Stimulated activated CD4-positive, alpha-beta T cell treated with anti-CD3 and anti-CD28 coated beads, Interleukin-4, amount 100 ng/mL, for 4 hours (primary cell): ENCODE measurements at places on chromosomes 4 and X.

DNA sequence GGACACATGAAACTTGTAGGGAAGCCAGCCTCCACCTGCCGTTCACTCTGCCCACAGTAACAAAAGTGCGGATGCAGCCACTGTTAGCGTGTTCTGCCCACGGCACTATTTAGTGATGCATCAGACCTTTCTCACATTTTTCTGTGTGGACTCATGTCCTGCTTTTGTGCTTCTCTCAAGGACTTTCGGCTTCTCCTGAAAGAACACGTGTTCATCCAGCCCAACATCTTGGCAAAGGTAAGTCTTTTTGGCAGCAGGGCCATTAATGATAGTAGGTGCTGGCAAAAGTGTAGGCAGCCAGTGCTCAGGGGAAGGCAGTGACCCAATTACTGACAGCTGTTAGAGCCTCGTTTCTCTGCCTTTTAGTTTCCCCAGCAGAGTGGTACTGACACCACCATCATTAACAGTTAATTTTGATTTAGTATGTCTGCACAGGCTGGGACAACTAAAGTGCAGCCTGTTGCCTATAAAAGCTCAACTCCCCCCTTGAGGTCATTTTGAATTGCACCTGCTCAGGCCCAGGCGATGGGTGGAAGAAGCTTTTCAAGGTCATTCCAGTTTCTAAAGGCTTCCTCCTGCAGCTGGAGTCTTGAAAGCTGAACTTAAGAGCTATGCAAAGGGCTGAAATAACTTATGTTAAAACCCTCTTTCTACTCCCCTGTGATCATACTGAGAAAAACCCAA is 54.5 kb upstream of the HPSE start:
- DNase-seq = no peak

DNA sequence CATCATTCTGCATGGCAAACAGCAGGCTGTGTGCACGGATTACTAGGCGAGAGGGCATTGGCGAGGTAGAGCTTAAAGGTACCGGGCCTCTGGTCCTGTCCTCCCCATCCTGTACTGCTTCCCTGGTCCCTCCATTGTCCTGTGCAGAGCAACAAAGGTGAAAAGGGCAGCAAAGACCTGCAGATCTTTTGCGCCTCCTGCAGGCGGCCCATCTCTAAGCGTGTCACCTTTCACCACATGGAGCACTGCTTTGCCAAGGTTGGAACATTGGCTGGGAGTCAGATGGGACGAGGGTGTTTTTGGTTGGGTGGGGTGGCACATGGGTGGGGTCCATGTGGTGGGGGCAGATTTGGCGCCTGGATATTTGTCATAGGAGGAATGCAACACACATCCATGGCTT is 64.7 kb upstream of the UXT start:
- DNase-seq = no peak

DNA sequence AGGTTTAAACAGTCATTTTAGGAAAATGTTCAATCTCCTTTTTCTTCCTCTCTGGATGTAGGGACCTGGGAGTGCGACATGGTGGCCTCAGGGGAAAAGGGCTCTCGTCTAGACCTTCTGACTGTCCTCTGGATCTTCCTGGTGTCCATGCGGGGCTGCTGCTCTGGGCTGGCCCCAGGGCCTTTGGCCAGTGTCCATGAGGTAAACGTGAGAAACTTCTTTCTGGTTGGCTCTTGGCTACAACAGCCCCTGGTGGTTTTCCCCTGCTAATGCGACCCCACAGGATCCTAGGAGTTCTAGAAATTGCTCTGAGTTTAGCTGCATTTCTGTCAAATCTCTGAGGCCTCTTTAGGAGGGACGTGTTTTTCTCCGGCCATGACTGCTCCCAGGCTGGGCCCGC is 85.7 kb downstream of the MFAP3L start:
- DNase-seq = no peak

DNA sequence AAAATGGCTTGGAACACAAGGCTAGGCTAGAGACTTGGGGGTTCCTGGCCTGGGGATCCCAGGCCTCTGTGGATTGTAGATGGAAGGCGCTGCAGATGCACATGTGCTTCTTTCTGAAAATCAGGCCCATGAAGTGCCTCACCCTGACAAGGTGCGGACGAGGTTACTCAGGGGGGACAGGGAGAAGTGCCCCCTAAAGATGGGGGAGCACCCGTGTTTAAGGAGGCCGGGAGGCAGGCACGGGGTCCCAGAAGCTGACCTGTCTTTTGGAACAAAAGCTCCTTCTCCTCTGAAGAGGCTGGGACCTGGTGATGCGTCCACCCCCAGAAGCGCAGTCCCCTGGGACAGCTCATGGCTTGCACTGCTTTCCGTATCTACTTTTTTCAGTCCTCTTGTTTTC is 2.4 kb downstream of the PDZD4 start:
- DNase-seq = no peak

DNA sequence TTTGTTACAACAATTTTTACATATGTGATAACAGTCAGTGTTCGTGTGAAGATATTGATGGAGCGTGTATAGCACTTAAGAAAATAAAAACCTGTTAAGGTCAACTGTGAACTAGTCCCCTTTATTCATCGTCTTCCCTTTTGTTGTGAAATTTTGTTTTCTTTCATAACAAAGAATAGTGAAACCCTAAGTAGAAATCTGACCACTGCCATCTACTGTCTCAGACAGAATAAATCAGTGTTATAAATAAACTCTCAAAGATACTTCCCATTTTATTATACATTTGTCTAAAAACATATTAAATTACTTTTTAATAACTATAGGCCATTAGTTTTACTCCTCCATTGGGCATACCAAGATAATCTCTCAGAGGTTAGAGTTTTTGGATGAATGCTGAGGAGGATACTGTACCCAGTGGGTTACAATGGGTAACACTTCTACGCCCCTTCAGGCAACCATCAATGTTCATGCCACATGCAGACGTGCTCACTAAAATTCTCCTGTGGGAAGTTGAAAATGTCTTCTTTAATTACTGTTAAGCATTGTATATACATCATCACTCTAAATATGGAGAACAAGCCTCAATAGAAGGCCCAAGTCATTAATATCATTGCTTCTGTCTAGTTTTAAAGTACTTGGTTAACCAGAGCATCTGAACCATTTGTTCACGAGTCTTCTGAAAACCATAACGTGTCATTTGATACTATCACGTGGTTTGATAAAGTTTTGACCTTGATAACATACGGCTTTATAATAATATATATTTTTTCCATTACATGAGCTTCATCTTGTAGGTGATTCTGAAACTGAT is 171.2 kb downstream of the TMA16 start:
- no peak for DNase-seq

DNA sequence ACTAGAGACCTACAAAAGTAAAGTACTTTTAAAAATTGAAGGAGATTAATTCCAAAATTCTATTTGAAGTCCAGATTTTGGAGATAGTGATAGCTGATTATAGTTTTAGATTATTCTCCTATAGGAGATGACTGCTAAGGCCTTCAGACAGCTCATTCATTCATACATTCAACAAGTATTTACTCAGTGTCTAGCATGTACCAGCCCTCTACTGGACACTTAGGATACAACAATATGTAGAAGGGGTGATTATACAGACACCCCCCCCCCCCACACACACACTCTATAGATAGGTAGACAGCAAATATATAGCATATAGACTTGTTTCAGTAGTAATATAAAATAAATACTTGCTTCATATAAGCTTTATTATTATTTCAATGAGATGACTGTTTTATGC is 60.4 kb upstream of the TAF9B start:
- DNase-seq = no peak

DNA sequence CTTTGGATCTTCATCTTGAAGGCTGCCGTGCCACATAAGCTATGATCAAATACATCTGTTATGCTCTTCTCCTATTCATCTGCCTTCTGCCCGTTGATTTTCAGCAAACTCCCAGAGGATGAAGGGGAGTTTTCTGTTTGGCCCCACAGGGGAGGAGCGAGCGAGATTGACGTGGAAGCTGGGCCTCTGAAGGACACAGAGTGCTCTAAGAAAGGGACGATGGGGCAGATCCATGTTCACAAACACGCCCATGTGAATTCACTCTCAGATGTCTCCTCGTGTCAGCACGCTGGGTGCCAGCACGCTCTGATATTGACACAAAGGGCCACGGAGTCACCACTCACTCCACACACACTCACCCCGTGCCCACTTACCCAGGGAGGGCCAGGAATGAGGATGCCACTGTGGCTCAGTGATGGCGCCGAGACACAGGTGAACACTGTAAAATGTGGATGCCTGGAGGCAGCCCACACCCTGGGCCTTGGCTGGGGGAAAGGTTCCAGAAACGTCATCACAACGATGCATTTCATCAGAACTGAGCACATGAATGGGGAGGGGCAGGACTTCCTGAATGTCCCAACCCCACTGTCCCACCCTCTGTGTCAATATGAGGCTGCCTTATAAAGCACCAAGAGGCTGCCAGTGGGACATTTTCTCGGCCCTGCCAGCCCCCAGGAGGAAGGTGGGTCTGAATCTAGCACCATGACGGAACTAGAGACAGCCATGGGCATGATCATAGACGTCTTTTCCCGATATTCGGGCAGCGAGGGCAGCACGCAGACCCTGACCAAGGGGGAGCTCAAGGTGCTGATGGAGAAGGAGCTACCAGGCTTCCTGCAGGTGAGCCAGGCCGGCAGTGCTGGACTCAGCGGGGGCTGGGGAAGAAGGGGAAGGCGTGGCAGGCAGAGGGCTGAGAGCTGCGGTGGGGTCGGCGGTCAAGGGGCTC is at the start of gene S100P:
Gene S100P (plus strand): TSS at position 648 of the 946 bp plus-strand sequence. CDS start 55 bp downstream, at position 703.
- no peak for DNase-seq

GRCh38 chr4:165714650-165715049 is 158.4 kb upstream of the TLL1 start:
- no peak for DNase-seq

DNA sequence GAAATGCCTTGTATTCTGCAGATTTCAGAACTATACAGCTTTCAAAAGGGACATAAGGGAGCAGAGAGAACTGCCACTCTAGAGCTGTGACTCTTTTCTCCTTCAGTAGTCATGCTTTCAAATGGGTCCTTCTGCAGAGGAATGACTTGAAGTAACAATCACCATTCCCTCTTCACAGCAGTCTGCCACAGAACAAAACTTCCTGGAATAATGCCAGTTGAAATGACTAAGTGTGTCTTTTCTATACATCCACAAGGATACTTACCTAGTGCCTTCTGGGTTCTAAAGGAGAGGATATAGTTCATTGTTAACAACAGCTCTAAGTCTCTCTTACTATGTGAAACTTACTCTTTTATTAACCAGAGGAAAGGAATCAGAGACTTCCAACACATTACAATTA is 515.4 kb upstream of the ATOH1 start:
- DNase-seq = no peak

- no peak for DNase-seq
These were observed 44.0 kb upstream of the SCD5 start for GRCh38 chr4:82842593-82842992.

- no peak for DNase-seq
These were observed 776.8 kb downstream of the CCSER1 start for GRCh38 chr4:90904021-90904420.

DNA sequence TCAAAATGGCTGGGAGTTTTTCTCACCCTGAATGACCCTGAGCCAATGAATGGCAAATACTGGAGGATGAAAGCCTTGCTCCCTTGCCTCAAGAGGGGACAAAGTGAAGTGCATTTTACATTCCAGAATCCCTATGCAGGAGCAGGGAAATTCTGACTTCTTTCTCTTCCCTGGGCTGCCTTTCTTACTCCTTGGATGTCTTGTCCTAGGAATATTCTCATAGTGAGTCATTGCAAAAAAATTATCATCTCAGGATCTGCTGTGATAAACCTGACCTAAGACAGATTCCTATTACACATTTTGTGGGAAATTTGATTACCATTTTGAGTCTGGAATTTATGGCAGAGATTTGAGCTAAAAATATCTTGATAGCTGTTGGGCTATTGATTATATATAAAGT is 199.9 kb downstream of the TMA16 start:
- DNase-seq = no peak

- no peak for DNase-seq
These were observed 118.5 kb downstream of the PLS3 start for GRCh38 chrX:115679460-115679859.

- DNase-seq = no peak
These were observed 209.8 kb downstream of the KCNIP4 start for GRCh38 chr4:21738821-21739220.

DNA sequence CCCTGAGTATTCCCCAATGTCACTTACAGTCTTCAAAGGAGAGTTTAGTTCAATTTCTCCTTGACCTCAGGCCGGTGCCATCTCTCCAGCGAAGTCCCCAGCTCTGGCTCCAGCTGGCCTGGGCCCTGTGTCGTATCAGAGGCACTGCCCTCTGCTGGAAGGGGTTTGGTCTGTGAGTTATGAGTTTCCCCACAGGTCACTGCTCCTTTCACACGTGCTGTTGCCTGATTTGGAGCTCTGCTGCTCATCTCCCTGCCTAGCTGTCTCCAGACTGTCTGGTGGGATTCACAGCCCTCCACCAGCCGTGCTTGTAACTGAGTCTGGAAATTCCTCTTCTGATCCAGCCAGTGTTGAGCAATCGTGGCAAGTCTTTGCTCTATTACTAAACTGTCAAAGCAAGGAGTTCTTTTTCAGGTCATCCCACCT is at the start of gene RAP2C:
Gene RAP2C (minus strand): TSS at position 105 of the 426 bp plus-strand sequence. CDS start 2,179 bp downstream, outside the sequence.
- DNase-seq = peak; percentile 29

DNA sequence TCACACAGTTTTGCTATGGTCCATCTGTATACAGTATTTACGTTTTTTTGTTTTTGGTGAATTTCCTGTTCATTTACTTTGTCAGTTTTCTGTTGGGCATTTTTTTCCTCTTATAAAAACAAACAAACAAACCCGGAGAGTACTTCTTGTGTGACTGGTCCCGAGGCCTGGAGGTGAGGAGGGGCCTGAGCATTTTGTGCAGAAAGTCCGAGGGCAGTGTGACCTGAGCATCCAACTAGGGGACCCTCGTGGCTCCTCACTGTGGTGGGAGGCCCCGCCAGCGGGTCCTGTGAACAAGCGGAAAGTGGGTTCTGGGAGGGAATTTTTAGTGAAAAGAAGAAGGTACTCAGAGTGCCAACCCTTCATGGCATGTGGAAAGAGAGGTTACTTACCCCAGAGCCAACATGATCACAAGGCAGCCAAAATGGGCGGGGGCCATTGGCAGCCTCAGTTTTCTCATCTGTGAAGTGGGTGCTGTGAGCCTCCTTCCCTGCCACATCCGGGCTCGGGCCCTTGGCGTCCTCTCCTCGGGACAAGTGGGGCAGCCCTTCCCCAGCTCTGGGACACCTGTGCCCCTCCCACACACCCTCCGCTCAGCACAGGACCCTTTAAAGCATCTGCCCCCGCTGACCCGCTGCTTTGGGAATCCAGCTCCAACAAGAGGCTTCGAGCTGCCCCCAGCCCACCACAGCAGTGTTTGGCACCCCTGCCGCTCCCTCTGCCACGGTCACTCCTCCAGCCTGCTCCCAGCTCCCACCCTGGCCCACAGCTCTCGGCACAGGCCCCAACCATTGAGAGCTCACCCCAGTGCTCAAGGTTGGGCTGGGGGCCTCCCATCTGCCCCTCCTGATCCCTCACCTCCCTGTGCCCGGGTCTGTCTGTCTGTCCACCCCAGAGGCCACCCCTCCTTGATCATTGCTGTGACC is 22.8 kb upstream of the GPR78 start:
- no peak for DNase-seq

- peak; percentile 2 for DNase-seq
These were observed 2.7 kb downstream of the BCOR start for GRCh38 chrX:40094900-40095582.
